ENCODE measurements at places on chromosomes 1 and 21.
A peak's percentile ranks its signal among the peaks of the same experiment; 100 is the strongest.

GRCh38 chr1:25472471-25472870 lies 41.8 kb downstream of the MACO1 start:
- DNase-seq, result no peak

- DNase-seq, result no peak
Observed at GRCh38 chr1:68269637-68270430, 37.5 kb upstream of the WLS start.

- DNase-seq, result peak; percentile 64
Observed at GRCh38 chr1:33384040-33384812, 46.7 kb downstream of the PHC2 start.

- no peak for DNase-seq
Observed at GRCh38 chr1:3156936-3157335, 87.9 kb downstream of the PRDM16 start.

DNA sequence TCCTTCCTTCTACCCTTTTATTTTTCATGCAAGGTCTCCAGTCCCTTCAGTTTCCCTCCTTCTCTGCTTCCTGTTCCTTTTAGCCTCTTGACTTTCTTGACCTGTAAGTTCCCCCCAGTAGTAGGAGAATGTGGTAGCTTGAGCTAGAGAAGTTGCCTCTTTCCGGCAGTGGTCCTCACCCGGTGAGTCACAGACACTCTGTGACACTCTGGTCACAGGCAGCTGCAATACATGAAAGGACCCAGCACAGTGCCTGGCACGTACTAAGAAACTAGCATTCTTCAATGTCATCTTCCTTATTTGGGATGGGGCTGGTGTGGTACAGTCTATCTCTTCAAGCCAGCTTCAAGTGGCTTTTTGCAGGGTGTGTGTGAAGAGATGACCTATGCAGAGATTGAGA lies 16.0 kb downstream of the PFKFB2 start:
- no peak for DNase-seq

All from sciatic nerve (tissue), 2 donors.